ENCODE measurements at places on chromosomes 6 and 20.

DNA sequence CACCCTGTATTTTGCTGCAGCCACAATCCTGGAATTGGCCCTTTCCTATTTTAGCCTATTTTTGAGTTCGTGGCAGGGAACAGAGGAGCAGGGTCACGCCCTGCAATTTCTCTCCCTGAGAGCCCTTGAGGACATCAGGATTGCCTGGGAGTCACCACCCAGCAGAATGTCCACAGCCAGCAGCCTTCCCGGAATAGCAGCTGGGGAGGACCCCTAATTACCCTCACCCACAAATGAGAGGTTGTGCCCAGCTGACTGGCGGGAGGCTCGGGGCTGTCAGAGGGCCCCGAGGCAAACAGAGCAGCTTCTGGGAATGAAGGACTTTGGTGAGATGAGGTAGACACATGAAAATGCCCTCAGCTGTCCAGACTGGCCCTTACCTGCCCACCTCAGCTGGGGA is 165.1 kb downstream of the PREX1 start:
- no peak for DNase-seq

DNA sequence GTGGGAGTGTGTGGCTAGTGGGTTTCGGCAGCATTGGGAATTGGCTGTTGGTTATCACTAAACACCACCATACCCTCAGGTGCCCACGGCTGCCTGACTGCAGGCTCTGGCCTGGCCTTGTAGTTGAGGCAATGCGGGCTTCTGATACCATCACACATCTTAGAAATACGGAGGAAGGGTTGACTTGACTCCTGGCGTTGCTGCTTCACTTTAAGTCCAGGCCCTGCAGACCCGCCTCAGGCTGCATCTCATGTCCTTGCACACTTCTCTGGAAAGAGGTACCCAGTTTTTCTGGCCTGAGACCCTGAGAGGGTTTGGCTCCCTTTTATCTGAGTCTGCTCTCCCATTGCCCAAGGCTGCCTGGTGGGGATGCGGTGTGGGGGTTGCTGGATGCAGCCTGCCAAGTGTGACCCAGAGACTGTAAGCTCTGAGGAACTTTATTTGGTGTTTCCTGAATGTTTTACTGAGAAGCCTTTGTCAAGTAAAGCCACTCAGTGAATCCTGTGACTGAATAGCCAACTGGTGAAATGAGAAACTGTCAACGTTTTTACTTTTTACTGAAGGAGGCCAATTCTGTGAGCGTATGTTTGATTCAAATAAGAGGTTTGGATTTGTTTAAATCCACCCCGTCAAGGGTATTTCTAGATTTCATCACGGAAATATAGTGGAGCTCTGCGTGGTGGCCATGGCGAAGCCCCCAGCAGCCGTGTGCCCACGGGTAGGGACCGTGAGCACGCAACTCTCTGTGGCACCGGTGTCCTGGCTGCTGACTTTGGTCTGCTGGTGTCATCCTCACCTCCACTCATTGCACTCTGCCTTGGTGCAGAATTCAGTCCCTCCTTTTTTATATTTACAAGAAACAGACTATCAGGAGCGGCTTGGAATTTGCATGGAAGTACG is 160.1 kb downstream of the DTNBP1 start:
- DNase-seq, result no peak

DNA sequence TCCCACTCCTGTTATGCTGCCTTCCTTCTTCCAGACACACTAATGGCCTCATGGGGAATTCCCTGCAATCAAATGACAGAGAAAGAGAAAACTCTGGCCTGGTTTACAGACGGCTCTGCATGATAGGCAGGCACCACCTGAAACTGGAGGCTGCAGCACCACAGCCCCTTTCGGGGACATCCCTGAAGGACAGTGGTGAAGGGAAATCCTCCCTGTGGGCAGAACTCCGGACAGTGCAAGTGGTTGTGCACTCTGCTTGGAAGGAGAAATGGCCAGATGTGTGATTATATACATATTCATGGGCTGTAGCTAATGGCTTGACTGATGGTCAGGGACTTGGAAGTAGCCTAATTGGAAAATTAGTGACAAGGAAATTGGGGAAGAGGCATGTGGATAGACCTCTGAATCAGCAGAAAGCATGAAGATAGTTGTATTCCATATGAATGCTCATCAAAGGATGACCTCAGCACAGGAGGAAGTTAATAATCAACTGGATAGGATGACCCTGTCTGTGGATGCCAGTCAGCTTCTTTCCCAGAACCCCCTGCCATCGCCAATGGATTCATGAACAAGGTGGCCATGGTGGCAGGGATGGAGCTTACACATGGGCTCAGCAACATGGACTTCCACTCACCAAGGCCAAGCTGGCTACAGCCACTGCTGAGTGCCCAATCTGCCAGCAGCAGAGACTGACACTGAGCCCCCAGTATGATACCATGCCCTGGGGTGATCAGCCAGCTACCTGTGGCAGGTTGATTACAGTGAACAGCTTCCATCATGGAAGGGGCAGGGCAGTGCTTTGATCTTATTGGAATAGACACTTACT is 44.5 kb upstream of the VSX1 start:
- no peak for DNase-seq

DNA sequence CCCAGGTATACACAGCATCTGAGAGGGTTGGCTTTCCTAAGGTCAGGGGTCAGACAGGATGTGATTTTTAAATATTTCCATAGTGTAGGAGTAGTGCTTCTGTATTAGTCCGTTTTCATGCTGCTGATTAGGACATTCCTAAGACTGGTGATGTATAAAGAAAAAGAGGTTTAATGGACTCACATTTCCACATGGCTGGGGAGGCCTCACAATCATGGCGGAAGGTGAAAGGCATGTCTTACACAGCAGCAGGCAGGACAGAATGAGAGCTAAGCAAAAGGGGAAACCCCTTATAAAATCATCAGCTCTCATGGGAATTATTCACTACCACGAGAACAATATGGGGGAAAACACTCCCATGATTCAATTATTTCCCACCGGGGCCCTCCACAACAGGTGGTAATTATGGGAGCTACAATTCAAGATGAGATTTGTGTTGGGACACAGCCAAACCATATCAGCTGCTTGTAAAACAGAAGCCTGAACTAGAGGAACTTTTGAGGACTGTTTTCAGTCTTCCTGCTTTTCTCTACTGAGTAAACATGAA is 91.0 kb upstream of the MEI4 start:
- DNase-seq, result no peak

DNA sequence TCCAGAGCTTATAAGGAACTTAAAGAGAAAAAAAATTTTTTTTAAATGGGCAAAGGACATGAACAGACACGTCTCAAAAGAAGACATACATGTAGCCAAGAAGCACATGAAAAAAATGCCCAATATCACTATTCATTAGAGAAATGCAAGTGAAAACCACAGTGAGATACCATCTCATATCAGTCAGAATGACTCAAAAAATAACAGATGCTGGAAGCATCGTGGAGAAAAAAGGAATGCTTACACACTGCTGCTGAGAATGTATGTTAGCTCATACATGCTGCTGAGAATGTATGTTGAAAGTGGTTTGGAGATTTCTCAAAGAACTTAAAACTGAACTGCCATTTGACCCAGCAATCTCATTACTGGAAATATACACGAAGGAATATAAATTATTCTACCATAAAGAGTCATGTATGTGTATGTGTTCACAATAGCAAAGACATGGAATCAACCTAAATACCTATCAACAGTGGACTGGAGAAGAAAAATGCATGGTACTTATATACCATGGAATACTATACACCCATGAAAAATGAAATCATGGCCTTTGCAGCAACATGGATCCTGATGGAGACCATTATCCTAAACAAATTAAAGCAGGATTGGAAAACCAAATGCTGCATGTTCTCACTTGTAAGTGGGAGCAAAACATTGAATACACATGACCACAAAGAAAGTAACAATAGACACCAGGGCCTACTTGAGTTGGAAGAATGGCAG is 5.2 kb downstream of the OR11A1 start:
- no peak for DNase-seq

DNA sequence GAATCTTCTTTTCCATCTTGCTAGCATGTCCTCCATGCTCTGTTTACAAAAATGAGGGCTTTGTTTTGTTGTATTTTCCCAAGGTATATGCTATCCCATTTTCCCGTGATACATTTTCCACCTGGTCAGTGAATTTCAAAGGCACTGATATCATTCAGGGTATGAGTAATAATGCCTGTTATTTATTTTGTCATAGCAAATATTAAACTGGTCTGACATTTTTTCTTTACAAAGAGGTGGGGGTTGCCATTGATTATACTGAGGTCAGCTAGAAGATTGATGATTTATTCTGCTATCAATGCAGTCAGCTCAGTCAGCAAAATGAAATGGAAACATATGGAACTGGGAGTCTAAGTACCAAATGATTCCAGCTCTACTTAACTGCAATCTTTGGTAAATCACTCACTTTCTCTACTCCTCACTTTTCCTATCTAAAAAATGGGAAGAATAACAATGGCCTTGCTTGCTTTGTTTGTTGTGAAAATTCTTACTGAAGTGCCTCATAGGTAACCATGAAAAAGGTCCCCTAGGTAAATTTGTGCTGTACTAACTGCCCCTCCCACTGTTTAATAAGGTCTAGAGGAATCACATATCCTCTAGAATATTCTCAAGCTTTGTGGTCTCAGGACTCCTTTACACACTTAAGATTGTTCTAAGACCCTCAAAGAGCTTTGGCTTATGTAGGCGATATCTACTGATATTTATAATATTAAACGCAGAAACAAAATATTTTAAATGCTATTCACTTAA is 64.0 kb downstream of the ARHGAP18 start:
- DNase-seq, result no peak

- no peak for DNase-seq
Observed at GRCh38 chr6:7270320-7271204, 42.4 kb downstream of the SSR1 start.

DNA sequence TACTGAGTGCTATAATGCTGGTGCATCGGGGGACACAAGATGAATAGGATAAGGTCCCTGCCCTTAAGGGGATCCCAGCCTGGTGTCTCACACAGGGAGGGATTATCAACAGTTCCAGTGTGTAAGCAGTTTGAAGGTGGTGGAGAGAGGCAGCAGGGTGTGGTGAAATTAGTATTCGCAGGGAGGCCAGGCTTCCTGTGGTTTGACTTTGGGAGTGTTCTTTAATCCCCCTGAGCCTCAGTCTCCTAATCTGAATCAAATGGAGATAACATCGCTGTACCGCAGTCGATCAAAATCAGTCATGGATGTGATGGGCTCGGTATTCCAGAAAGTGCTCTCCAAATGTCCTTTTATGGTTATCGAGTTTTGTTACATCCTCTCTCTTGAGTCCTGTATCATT is 288.1 kb upstream of the SUPT3H start:
- DNase-seq, result no peak

DNA sequence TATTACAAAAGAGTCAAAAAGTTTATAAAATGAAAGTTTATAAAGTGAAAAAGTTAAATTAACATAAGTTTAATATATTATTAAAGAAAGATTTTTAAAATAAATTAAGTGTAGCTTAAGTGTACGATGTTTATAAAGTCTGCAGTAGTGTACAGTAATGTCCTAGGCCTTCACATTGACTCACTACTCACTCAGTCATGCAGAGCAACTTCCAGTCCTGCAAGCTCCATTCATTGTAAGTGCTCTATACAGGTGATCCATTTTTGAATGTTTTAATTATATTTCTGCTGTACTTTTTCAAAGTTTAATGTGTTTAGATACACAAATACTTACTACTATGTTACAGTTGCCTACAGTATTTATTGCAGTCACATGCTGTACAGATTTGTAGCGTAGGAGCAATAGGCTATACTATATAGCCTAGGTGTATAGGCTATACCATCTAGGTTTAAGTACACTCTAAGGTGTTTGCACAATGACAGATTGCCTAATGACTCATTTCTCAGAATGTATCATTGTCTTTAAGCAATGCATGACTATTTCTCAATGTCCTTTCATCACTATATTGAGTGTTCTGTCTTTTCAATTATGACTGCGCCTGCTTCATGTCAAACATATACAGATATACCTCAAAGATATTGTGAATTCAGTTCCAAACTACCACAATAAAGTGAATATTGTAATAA is 1110.3 kb upstream of the MAP3K7 start:
- no peak for DNase-seq

GRCh38 chr6:64482631-64483030 is 847.0 kb downstream of the PHF3 start:
- DNase-seq, result no peak

GRCh38 chr20:17882834-17883591 is 85.6 kb downstream of the SNX5 start:
- no peak for DNase-seq

DNA sequence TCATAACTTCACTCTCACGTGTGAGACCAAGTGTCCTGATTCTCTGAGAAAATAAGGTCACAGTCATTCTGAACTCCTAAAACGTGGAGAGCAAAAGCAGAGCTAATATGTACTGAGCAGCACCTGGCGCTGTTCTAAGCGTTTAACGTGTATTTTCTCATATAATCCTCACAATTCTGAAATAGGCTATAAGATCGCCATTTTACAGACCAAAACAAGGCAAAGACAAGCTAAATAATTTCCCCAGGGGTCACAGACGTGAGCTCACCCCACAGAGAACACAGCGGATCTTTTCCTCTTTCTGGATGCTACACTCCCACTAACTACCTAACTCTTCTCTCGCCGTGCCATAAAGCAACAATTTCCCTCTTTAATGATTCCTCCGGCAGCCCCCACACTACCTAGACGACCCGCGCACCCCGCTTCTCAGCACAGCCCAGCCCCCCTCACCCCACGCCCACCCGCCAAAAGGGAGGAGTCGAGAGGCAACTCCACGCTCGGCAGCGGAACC is 636 bp downstream of the SUPT3H start:
- no peak for DNase-seq

- DNase-seq, result no peak
Observed at GRCh38 chr20:24783631-24784492, 165.2 kb upstream of the CST7 start.

DNA sequence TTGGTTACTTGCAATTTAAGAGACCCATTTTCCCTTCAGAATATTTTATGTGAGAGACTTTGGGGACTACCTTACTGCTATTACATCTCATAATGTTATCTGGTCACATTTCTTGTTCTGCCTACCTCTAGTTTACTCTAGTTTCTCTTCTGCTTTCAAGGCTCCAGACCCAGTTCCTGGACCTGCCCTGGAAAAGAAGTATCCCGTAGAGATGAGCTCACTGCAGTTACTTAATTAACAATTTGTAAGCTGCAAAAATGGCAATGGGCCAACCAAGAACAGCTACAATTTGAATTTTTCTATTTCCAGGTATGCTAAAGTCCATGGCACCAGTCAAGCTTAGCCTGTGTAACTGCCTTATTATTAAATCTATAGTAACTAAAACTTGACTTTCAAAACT is 25.0 kb downstream of the TAB2 start:
- no peak for DNase-seq

- DNase-seq, result no peak
Observed at GRCh38 chr6:148307405-148307804, 35.2 kb upstream of the SASH1 start.

GRCh38 chr20:8433291-8433690 is 301.2 kb downstream of the PLCB1 start:
- no peak for DNase-seq

GRCh38 chr20:50518270-50518721 is 8.1 kb downstream of the PTPN1 start:
- no peak for DNase-seq

GRCh38 chr6:36269834-36270705 is at the start of gene PNPLA1:
Gene PNPLA1, plus strand, starts transcription at chr6:36270060. Its CDS starts 400 bp downstream, at chr6:36270460.
- no peak for DNase-seq
